ENCODE measurements at places on chromosomes 2 and 18.

DNA sequence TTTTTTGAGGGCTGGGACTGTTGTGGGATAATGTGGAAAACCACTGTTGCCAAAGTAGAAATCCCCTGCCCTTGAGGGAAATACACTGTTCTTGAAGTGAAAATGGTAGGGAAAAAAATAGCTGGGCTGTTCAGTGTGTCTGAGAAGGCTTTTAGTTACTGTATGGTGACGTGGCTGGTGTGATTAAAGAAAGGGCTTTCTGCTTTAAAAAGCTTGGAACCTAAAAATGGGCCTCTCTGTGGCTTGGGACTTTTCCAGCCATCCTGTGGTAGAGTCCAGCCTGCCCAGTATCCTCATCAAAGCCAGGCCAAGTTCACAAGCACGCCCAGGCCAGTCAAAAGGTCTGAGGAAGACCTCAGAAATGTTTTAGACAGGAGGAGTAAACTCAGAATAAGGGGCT is 6.8 kb downstream of the MGAT5 start:
- DNase-seq, result no peak

DNA sequence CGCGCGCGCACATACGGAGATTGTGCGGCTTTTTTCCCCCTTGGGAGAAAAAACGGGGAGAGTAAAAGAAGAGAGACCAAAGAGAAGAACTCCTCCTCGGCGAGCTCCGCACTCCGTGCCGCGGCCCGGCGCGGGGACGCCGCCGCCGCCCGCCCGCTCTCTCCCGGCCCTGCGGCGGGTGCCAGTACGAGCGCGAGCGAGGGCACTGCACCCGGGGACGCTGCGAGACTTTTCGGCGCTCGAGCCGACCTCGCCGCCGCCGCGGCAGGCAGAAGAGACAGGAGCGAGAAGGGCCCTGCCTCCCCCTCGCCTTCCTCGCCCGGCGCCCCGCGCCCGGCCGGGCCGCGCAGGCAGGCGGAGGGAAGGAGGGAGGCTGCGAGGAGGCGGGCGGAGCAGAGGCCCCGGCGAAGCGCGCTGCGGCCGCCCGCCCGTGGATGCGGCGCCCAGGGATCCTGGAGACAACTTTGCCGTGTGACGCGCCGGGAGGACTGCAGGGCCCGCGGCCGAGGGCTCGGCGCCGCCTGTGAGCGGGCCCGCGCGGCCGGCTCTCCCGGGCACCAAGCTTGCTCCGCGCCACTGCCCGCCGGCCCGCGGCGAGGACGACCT is 857 bp upstream of the INHBB start:
- no peak for DNase-seq

DNA sequence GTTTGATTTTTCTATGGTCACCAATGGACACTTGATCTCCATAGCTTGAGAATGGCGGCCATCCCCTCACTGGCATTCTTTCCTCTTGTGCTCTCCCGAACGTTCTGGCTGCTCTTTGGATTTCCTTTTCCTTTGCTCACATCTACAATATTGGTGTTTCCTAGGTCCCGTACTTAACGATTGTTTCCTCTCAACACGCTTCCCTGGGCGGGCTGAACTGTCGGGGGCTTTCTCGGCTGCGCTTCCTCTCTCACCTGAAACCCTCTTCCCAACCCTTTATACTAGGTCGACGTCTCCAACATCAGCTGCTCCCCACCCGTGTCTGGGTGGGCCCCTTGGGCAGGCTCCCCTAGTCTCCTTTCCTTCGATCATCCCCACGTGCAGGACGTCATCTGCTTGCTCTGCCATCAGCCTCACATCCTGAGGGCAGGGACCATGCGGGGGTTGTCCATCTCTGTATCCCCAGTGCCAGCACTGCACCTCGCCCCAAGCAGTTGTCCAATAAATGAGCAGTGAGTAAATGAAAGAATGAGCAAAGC is 634 bp upstream of the DIS3L2 start:
- no peak for DNase-seq

DNA sequence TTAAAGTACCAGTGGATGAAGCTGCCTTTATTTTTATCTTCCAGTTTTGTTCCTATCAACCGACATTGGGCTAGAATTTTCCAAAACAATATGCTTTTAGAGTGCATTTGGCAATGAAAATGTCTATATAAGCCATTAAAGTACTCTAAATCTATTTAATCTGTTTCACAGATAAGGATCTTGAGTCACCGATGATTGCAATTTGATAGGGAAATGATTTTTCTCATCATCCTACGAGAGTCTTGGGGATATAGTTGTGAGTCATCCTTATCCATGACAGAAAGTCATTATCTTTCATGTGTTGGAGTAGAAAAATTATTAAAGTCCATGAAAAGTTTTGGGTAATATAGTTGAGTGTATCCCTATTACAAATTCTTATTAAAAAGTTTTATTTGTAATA is 26.1 kb downstream of the SLC39A10 start:
- DNase-seq, result no peak

DNA sequence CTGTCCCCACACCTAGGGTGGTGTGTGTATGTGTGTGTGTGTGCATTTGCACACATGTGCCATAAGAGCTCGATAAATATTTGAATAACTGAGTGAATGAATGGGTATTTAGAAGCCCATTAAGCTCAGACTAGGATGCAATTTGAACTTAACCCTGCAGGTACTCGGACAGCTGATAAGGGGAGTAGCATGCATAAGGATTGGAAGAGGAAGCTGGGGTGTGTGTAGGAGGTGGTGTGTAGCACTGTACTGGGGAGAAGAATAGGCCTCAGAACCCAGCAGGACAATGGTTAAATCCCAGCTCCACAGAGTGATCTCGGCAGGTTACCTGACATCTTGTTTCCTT is 1.8 kb upstream of the KCNF1 start:
- no peak for DNase-seq

DNA sequence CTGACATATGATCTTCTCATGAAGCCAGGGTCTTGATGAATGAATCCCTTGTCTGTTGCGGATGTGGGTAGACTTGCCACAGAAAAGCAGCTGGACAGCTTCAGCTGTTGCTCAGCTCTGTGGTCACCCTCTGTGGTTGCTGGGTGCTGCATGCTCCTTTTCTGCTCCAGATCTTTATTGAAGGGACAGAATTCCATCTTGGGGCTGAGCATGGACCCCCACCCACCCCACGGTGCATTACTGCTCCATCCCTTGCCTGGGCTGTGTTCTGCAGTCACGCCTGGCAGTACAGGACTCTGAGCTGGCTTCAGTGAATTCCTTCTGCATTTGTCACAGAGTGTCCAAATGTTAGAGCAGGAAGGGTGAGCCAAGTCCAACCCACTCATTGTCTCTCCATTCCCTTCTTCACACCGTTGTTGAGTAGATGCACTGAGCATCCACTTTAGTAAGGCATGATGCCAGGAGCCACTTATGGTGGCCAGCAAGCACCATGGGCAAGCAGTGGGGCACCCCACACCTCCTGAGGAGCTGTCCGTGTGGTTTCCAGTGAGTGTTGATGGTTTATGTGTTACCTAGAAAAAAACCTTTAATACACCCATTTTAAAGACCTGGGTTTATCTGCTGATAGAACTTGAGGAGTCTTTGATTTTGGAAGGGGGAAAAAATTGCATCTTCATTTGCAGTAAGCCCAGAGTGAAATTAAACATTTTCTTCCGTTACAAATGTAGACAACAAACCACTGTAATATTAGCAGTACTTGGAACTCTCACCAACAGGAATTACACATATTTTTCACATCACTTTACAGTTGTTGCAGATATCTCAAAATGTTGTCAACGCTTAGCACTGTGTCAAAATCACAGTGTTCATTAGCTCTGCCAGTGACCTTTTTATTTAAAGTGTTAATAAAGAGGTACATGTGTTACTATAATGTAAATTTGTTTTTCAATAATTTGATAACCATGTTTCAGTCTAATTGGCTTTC is 14.7 kb upstream of the ITGB6 start:
- DNase-seq, result no peak

All from NCI-H510A (cell line).